ENCODE measurements at places on chromosomes 7 and 10.

- no peak for DNase-seq
Measured at GRCh38 chr7:80659120-80660055, 20.9 kb downstream of the CD36 start.

DNA sequence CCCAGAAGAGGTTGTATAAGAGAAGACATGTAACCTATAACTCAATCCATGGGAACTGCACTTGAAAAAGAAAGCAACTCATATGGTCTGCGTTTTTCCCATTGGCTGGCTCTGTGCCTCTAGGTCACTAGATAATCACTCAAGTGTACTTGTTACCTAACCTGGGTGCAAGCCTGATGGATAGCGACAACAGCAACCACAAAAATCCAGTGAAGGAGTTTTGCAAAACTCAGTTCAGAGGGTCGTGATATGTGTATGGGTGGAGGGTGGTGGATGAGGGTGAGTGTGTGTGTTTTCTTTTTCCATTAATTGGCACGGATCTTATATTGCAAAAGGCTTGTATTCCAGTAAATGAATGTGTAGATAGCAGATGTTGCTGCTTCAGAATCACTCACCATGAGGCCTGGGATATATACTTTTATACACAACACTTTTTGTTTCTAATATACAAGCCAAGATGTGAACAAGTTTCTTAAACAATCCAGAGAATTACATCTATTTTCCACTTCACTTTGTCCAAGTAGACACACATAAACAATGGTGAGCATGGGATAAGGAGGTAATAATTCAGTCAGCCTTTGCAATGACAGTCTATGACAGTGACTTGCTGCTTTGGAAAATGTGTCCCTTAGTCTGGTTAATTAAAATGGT lies 286.9 kb upstream of the DKK1 start:
- no peak for DNase-seq

- no peak for DNase-seq
Measured at GRCh38 chr7:43625453-43625852, 42.5 kb downstream of the STK17A start.

- no peak for DNase-seq
Measured at GRCh38 chr7:69185170-69185569, 413.1 kb upstream of the AUTS2 start.

DNA sequence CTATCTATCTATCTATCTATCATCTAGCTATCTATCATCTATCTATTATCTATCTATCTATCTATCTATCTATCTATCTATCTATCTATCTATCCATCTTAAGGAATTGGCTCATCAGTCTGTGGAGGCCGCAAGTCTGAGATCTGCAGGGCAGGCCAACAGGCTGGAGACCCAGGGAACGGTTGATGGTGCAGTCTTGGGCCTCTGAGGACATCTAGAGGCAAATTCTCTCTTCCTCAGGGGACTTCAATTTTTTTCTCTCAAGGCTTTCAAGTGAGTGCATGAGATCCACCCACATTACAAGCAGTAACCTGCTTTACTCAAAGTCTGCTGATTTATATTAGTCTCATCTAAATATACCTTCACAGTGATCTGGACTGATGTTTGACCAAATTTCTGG lies 197.0 kb downstream of the GLRX3 start:
- DNase-seq: no peak

Data from GM12891 (cell line).